ENCODE measurements at places on chromosomes 6 and 20. TPM values are rescaled to one million over a fixed set of nuclear protein-coding genes. Genes with fewer than 3 reads are reported as not detected.

Gene DLK2
- 0.68 TPM for total RNA-seq

Gene HFE
- total RNA-seq: 5.7 TPM

Gene F13A1
- total RNA-seq: 10.1 TPM

Gene BFSP1
- 4.2 TPM for total RNA-seq

- H3K27me3 ChIP-seq: no peaks in the 10 kb centered on the region
- no peak overlapping the region for H3K27ac ChIP-seq
- no peaks in the 10 kb centered on the region for H3K36me3 ChIP-seq
- DNase-seq: peak; percentile 4
- H3K4me3 ChIP-seq: no peak overlapping the region
These were observed 69.0 kb upstream of the CCN2 start for GRCh38 chr6:132020138-132020581.

- H3K27me3 ChIP-seq: no peaks in the 10 kb centered on the region
- no peak overlapping the region for H3K27ac ChIP-seq
- H3K4me3 ChIP-seq: no peak overlapping the region
- no peaks in the 10 kb centered on the region for H3K36me3 ChIP-seq
These were observed 89.9 kb downstream of the RFPL4B start for GRCh38 chr6:112437058-112437457.

- H3K4me3 ChIP-seq: no peak overlapping the region
- no peaks in the 10 kb centered on the region for H3K27me3 ChIP-seq
- no peak overlapping the region for H3K27ac ChIP-seq
- DNase-seq: no peak
- peaks cover 14% of the 10 kb centered on the region for H3K36me3 ChIP-seq
These were observed 41.5 kb upstream of the SRF start for GRCh38 chr6:43129434-43130194.

DNA sequence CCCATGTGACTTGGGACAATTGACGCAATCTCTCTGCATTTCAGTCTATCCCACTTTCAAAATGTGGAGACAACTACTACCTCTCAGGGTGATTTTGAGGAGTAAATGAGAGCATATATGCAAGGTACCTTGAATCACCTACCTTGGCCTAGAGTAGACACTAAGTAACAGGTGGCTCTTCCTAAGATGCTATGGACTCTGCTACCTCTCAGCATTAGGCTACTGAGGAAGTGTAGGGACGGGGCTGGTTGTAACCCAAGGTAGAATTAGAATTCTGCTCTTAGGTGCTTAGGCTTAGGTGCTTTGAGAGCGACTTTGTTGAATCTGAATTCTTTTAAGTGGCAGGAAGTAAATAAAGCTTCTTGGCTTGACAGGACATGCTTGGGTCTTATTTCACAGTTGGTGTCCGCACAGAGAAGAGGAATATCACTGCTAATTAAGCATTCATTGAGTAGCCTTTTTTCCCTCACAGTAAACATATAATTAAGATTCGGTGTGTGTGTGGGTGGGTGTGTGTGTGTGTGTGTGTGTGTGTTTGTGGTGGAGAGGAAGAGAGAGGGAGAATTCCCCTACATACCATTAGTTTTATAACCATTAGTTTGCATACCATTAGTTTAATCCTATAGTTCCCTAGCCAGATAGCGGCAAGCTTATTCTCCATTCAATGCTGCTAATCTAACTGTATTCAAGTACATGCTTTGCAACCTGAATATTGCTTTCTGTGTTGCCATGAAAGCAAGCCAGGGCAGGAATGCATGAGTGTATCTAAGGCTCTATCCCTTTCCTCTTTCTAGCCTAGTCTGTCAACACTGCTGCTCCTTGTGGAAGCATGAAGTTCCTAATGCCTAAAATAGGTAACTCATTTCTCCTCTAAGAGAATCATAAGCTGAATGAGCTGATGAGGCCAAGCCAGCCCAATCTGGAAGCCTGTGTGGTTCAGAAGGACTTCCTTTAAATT lies 112.5 kb downstream of the IPCEF1 start:
- H3K27me3 ChIP-seq: no peaks in the 10 kb centered on the region
- H3K27ac ChIP-seq: no peak overlapping the region
- DNase-seq: no peak

- H3K27ac ChIP-seq: no peak overlapping the region
- H3K27me3 ChIP-seq: no peaks in the 10 kb centered on the region
- no peaks in the 10 kb centered on the region for H3K4me1 ChIP-seq
- no peaks in the 10 kb centered on the region for H3K36me3 ChIP-seq
These were observed 340.7 kb downstream of the LMBRD1 start for GRCh38 chr6:69456086-69456485.

DNA sequence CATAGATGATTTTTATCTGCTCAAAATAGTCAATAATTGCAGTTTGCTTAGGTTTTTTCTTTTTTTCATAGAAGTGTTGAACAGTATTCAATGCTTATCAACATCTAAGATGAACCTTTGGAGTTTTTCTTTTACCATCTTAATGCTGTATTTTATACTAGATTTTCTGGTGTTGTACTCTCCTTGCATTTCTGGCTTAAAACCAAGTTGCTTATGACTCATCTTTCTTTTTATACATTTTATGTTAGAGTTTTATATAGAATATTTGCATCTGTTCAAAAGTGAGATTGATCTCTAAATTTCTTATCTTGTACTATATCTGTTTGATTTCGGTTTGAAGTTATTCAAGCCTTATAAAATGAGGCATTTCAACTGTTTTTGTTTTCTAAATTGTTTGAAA lies 232.5 kb downstream of the RFPL4B start:
- H3K27ac ChIP-seq: no peak overlapping the region
- H3K36me3 ChIP-seq: no peaks in the 10 kb centered on the region
- H3K4me3 ChIP-seq: no peak overlapping the region
- no peaks in the 10 kb centered on the region for H3K27me3 ChIP-seq

DNA sequence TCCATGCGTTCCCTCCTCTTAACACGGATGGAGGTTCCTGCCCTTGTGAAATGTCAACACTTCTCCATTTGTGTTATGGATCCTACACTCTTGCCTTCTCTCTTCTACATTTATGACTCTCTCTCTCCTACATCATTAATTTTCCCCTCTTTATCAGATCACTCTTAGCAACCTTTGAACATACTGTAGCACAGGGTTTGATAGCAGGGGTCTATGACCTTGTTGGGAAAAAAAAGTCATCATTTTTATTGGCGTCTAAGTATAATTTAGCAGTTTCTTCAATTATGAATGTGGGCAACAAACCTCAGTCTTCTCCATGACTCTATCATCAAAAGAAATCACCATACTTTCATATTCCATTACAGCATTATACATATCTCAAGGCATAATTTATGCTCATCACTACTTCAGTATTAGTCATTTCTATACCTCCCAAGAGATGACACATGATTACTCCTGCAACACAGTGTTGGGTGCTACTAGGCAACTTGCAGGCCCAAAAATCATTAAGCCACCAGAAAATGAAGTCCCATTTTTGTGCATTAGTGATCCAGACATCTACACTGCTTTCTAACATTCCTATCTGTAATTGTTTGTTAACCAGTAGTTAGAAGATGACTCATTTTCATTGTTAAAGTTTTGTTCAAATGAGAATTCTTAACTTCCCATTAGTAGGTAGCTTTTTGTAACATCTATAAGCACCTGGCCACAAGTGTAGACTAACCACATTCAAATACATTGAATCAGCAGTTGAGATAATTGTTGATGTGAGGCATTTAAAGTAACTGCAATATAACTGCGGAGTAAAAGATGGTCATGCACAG lies 9.5 kb downstream of the CYP39A1 start:
- H3K27me3 ChIP-seq: no peaks in the 10 kb centered on the region
- no peak overlapping the region for H3K4me3 ChIP-seq
- no peak for DNase-seq
- H3K4me1 ChIP-seq: no peaks in the 10 kb centered on the region
- no peaks in the 10 kb centered on the region for H3K36me3 ChIP-seq
- no peak overlapping the region for H3K27ac ChIP-seq

GRCh38 chr20:19901226-19901625 lies 115.9 kb upstream of the NAA20 start:
- no peaks in the 10 kb centered on the region for H3K4me1 ChIP-seq
- no peaks in the 10 kb centered on the region for H3K36me3 ChIP-seq
- H3K4me3 ChIP-seq: no peak overlapping the region
- H3K27ac ChIP-seq: no peak overlapping the region
- H3K27me3 ChIP-seq: no peaks in the 10 kb centered on the region

Measured in astrocyte (in vitro differentiated cells and primary cell).